Central memory CD8-positive, alpha-beta T cell (primary cell): ENCODE measurements at places on chromosomes 2 and 18.

GRCh38 chr2:11839916-11840315 lies 93.5 kb downstream of the LPIN1 start:
- no peaks in the 10 kb centered on the region for H3K36me3 ChIP-seq
- H3K27ac ChIP-seq = no peak overlapping the region
- no peak for DNase-seq
- H3K27me3 ChIP-seq = peaks cover 9% of the 10 kb centered on the region
- H3K4me1 ChIP-seq = no peaks in the 10 kb centered on the region

GRCh38 chr2:199202964-199203363 lies 254.8 kb downstream of the SATB2 start:
- no peaks in the 10 kb centered on the region for H3K4me1 ChIP-seq
- H3K27me3 ChIP-seq = no peaks in the 10 kb centered on the region
- H3K4me3 ChIP-seq = no peak overlapping the region
- H3K36me3 ChIP-seq = no peaks in the 10 kb centered on the region

GRCh38 chr2:238382381-238382781 lies 44.3 kb upstream of the ASB1 start:
- no peak for DNase-seq
- no peak overlapping the region for H3K27ac ChIP-seq
- H3K36me3 ChIP-seq = peaks cover 5% of the 10 kb centered on the region
- H3K4me1 ChIP-seq = peaks cover 14% of the 10 kb centered on the region
- no peaks in the 10 kb centered on the region for H3K27me3 ChIP-seq

- H3K4me1 ChIP-seq = no peaks in the 10 kb centered on the region
- no peak for DNase-seq
- no peaks in the 10 kb centered on the region for H3K36me3 ChIP-seq
- peaks cover 1% of the 10 kb centered on the region for H3K27me3 ChIP-seq
Measured at GRCh38 chr2:64222351-64222750, 78.1 kb upstream of the PELI1 start.

DNA sequence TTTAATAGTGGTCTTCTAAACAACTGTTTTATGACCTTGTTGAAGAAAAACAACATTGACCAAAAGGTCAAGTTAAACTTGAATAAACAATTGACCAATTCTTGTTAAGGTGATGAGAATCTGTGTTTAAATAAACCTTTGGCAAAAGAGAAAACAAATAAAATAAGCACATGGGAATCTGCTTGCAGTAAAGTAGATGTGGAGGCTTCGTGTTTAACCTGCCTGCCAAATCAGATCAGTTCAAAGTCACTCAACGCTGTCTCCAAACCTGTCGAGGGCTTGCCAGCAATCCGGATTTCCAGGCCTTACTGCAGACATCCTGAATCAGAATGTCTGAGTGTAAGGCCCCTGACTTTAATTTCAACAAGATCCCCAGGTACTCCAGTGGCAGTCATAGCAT lies 55.1 kb upstream of the AQP4 start:
- H3K4me1 ChIP-seq = no peaks in the 10 kb centered on the region
- H3K27me3 ChIP-seq = no peaks in the 10 kb centered on the region
- DNase-seq = no peak
- H3K36me3 ChIP-seq = peaks cover 2% of the 10 kb centered on the region
- H3K27ac ChIP-seq = no peak overlapping the region

- H3K27me3 ChIP-seq = no peaks in the 10 kb centered on the region
- peaks cover 25% of the 10 kb centered on the region for H3K36me3 ChIP-seq
- no peak overlapping the region for H3K27ac ChIP-seq
- DNase-seq = no peak
Measured at GRCh38 chr2:8737571-8738175, 55.8 kb downstream of the ID2 start.

DNA sequence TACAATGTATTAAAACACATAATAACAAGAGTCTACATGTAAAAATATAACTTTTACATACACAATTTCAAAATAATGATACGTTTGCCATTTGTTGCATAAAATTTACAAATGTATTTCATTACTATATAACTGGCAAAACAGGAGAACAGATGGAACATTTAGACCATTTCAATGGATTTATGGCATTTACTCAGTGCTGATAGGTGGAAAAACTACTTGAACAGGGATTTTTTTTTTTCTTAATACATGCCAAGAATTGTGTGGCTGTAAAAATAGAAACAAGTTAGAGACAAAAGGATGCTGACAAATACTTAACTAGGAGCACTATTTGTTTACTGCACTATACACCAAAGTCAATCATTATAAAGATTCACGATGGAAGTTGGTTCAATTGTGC lies 266.8 kb upstream of the CCDC68 start:
- H3K36me3 ChIP-seq = no peaks in the 10 kb centered on the region
- no peaks in the 10 kb centered on the region for H3K27me3 ChIP-seq
- no peaks in the 10 kb centered on the region for H3K4me1 ChIP-seq
- DNase-seq = no peak

DNA sequence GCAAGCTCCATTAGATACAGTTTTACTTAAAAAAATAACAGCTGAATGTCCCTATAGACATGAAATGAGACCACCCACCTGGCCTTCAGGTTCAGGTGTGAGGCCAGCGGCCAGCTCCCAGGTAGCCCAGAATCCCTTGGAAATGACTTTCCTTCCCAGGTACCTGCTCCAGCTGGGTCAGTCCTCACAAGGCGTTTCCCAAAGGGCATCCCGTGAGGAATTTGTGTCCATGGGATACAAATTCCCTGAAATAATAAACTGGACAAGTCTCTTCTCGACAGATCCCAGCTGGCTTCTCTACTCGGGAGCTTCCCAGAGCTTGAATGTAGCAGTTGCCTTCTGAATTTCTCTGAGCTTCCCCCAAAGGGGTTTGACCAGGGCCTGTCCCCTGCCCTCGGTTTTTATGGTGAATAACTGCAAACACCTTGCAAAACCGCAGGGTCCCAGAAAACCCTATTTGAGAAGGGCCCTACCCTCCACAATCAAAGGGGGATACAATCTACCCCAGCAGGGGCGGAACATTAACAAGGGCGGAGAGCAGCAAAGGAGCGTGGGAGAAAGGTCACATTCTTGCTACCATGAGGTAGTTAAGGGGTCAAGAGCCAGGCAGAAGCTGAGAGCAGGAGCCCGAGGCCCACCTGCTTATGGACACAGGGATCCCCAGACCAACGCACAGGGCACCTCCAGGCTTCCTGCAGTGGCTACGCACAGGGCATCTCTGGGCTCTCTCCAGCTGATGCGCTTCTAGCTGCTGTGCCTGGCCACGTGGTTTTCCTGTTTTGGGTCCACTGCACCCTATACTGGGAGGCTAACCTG lies 107.7 kb downstream of the HDAC4 start:
- H3K4me3 ChIP-seq = no peak overlapping the region
- no peak overlapping the region for H3K27ac ChIP-seq

DNA sequence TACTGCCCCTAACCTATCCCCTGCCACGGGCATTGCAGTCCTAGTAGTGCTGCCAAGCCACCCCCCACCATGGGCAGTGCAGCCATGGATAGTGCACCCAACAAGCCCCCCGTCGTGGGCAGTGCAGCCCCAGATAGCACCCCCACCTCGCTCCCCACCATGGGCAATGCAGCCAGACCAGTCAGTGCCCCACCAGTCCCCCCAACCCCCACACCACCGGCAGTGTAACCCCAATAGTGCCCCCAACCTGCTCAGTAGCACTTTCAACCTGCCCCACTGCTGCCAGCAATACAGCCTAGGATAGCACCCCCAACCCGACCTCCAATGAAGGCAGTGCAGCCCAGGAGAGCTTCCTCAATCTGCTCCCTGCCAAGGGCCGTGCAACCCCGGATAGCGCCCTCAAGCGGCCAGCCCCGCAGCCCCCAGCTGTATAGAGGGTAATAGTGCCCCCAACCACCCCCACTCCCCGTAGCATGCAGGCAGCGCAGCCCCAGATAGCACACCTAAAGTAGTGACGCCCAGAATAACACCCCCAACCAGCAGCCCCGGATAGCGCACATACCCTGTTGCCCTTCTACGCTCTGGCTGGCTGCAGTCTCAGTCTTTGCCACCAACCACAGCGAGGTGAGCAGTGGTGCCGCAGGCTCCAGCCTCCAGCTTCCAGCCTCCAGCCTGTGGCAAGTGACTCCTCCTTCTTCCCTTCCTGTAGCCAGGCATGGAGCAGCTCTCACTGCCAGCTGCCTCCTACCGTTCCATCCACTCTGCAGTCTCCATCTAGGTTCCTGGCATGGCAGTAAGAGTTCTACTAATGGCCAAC lies 45.4 kb upstream of the ANKRD62 start:
- no peak overlapping the region for H3K27ac ChIP-seq
- no peaks in the 10 kb centered on the region for H3K36me3 ChIP-seq
- no peak for DNase-seq
- no peaks in the 10 kb centered on the region for H3K4me1 ChIP-seq
- peaks cover 47% of the 10 kb centered on the region for H3K27me3 ChIP-seq

GRCh38 chr18:49013291-49013691 lies 62.5 kb upstream of the SMAD7 start:
- H3K27ac ChIP-seq = no peak overlapping the region
- H3K27me3 ChIP-seq = no peaks in the 10 kb centered on the region
- DNase-seq = no peak

- no peaks in the 10 kb centered on the region for H3K36me3 ChIP-seq
- no peaks in the 10 kb centered on the region for H3K27me3 ChIP-seq
- no peak overlapping the region for H3K4me3 ChIP-seq
- no peak overlapping the region for H3K27ac ChIP-seq
- H3K4me1 ChIP-seq = peaks cover 10% of the 10 kb centered on the region
Measured at GRCh38 chr2:130985831-130986649, 107.2 kb downstream of the FAM168B start.

DNA sequence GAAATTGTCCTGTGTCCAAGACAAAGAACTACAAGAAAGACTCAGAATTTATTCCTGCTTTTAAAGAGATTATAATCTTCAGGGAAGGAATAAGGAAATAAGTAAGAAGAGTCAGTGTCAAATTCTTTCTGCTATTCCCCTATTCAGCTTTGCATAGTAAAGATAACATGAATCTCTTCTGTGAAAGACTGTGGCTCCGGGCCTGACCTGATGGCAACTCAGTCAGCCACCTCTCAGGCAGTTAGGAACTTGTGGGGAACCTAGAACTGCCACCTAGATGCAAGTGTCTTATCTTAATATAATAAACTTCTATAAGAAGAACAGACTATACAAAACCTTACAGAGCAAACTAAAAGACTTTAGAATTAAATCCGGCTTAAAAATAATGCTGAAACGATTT lies 382.0 kb downstream of the RAD51AP2 start:
- H3K36me3 ChIP-seq = no peaks in the 10 kb centered on the region
- no peaks in the 10 kb centered on the region for H3K4me1 ChIP-seq
- no peaks in the 10 kb centered on the region for H3K27me3 ChIP-seq
- no peak overlapping the region for H3K27ac ChIP-seq
- H3K4me3 ChIP-seq = no peak overlapping the region
- DNase-seq = no peak

- H3K27ac ChIP-seq = no peak overlapping the region
- H3K4me1 ChIP-seq = no peaks in the 10 kb centered on the region
- H3K4me3 ChIP-seq = no peak overlapping the region
- peaks cover 12% of the 10 kb centered on the region for H3K27me3 ChIP-seq
- no peak for DNase-seq
Measured at GRCh38 chr2:20179755-20180594, 45.0 kb downstream of the SDC1 start.

DNA sequence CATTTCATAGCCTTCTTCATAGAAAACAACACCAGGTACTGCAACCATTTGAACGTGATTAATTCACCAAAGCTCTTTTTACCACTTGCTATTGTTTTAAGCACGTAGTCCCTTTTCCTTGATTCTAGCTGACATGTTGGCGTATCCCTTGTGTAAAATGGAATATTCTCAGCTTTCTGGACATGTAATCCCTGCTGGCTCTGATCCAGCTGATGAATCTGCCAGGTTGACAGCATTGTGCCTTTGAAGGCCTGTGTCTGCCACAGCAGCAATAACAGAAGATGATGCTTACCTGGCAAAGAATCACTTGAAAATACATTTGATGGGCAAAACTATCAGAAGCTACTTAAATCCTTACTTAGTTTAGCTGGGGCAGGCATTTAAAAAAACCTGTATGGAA lies 81.0 kb upstream of the CCDC150 start:
- H3K27me3 ChIP-seq = peaks cover 47% of the 10 kb centered on the region
- no peak overlapping the region for H3K27ac ChIP-seq
- no peak overlapping the region for H3K4me3 ChIP-seq
- H3K36me3 ChIP-seq = no peaks in the 10 kb centered on the region

DNA sequence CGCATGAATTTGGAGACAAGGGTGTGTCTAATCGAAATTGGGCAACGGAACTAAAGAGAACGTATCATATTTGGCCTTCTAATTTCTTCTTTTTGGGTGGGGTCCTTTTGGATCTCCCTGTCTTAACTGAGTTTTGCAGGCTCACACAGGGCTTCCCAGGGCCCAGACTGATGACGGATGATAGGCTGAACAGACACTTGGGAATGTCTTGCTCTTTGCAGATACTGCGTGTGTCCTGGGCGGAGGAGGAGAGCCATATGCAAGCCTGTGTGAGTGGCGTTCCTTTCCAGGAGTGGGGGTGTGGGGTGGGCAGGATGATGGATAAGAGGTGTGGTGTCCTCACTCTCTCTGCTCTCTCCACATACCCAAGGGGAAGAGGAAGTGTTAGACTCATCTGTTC lies 40.1 kb downstream of the TNP1 start:
- H3K4me1 ChIP-seq = no peaks in the 10 kb centered on the region
- no peak overlapping the region for H3K27ac ChIP-seq
- H3K36me3 ChIP-seq = no peaks in the 10 kb centered on the region
- no peak overlapping the region for H3K4me3 ChIP-seq
- H3K27me3 ChIP-seq = peaks cover 13% of the 10 kb centered on the region

DNA sequence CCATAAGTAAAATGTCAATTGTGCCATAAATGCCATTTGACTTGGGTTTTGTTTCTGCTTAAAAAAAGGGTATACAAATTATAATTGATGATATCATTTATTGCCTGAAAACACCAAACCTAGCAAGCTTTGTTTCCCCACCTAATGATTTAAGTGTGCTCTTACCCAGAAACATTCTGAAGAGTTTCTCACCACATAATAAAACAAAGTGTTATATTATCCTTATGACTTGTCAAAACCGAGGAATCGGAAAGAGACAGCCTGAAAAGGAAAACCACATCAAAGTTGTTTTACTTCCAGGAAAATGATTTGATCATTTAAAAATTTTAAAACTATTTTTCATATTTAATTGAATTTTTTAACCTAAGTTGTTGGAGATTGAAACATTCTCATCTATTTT lies 170.5 kb upstream of the SLC39A10 start:
- H3K36me3 ChIP-seq = no peaks in the 10 kb centered on the region
- H3K27me3 ChIP-seq = no peaks in the 10 kb centered on the region
- H3K4me3 ChIP-seq = no peak overlapping the region
- H3K27ac ChIP-seq = no peak overlapping the region
- DNase-seq = no peak
- peaks cover 25% of the 10 kb centered on the region for H3K4me1 ChIP-seq

GRCh38 chr18:76463358-76463757 lies 31.7 kb downstream of the ZNF516 start:
- no peak overlapping the region for H3K27ac ChIP-seq
- H3K36me3 ChIP-seq = peaks cover 2% of the 10 kb centered on the region
- H3K27me3 ChIP-seq = peaks cover 37% of the 10 kb centered on the region
- no peak overlapping the region for H3K4me3 ChIP-seq

GRCh38 chr2:134008837-134009236 lies 245.0 kb upstream of the MGAT5 start:
- H3K4me3 ChIP-seq = no peak overlapping the region
- peaks cover 1% of the 10 kb centered on the region for H3K36me3 ChIP-seq
- no peaks in the 10 kb centered on the region for H3K4me1 ChIP-seq
- H3K27ac ChIP-seq = no peak overlapping the region
